AG04450 (cell line): ENCODE measurements at places on chromosomes 6 and 20. TPM values are rescaled to one million over a fixed set of nuclear protein-coding genes. Genes with fewer than 3 reads are reported as not detected.

Gene GPLD1
- polyA plus RNA-seq: 0.04 TPM in 1 of 2 replicates, not detected in the other

Gene GJA10
- not detected in 2 replicates for polyA plus RNA-seq

Gene FOXA2
- polyA plus RNA-seq: not detected in 2 replicates

Gene ADTRP
- polyA plus RNA-seq: 0.33 and 0.48 TPM in 2 replicates

Gene SUMO4
- polyA plus RNA-seq: 0.17 TPM in 1 of 2 replicates, not detected in the other

Gene ACSS1
- 1.1 and 1.2 TPM in 2 replicates for polyA plus RNA-seq

Gene CGA
- polyA plus RNA-seq: 0.19 and 0.26 TPM in 2 replicates

Gene HCRTR2
- polyA plus RNA-seq: not detected in 2 replicates

Gene RAD21L1
- polyA plus RNA-seq: 0.04 and 0.05 TPM in 2 replicates

Gene NRSN1
- not detected in 2 replicates for polyA plus RNA-seq

DNA sequence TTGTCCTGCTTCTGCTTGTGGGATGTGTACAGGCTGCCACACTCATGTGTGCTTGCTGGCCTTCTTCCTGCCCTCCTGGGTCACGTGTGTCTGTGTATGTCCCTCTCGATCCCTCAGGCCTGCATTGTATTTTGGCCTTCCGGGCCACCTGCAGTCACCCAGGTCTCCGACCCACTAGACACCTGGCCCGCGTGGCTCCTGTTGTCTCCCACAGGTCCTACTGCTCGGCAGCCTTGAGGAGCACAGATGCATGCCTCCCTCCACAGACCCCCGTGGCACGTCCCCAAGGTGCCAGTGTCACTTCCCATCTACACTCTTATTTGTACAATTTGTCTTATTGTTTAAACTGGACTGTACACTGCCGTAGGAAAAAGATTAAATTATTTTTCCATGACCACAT lies 43.1 kb downstream of the FOXC1 start:
- DNase-seq: no peak

- DNase-seq: no peak
Observed at GRCh38 chr6:167762259-167762962, 64.3 kb upstream of the AFDN start.

GRCh38 chr6:131761060-131761761 lies 46.6 kb upstream of the ENPP1 start:
- DNase-seq: peak; percentile 43

GRCh38 chr6:132482581-132482980 lies 30.3 kb downstream of the STX7 start:
- DNase-seq: no peak

DNA sequence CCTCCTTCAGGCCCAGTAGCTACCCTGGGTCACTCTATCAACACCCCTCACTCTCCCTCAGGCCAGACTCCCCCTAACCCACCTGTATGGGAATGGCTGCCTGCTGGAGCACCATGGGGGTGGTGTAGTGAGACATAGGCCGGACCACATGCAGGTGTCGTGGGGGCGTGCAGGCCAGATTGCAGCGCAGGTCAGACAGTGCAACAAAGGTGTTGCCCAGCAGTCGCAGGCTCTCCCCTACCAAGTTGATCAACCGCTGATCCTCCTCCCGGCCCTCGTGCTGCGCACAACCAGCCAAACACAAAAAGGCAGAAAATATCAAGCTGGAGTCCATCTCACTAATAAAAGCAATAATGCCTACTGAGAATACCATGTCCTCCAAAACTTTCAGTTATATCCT lies 7.1 kb downstream of the BAG6 start:
- no peak for DNase-seq

GRCh38 chr6:128240024-128240428 lies 280.4 kb downstream of the PTPRK start:
- no peak for DNase-seq

DNA sequence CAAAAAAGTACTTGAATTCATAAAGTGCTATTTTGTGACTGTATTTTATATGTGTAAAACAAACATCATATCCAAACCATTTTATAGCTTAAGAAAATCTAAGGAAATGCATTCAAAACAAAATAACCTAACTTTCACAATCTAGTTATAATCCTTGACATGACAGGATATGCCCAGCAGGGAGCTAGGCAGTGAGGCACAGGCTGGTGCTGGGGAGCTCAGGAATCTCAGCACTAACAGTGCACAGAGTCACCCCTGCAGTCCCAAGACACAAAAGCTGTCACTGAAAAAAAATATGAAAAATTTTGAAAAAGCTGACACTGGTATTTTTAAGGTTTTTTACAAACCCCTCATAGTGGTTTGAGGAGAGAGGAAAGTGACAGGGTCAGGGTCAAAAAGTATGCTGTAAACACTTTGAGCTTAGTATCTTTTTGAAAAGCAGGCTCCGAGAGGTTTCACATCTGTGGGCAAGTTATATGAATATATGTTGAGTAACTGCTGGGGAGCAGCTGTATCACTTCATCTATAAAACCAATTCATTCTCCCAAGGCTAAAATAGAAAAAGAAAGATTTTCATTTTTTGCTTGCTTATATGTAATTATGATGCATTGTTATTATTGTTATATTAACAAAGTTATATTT lies 24.1 kb downstream of the LGSN start:
- DNase-seq: no peak

GRCh38 chr20:50360218-50360672 lies 149.9 kb upstream of the PTPN1 start:
- no peak for DNase-seq

DNA sequence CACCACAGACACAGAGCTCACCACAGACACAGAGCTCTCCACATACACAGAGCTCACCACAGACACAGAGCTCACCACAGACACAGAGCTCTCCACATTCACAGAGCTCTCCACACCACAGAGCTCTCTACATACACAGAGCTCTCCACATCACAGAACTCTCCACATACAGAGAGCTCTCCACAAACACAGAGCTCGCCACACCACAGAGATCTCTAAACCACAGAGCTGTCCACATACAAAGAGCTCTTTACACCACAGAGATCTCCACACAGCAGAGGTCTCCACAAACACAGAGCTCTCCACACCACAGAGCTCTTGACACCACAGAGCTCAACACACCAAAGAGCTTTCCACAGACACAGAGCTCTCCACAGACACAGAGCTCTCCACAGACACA lies 55.8 kb downstream of the ERMARD start:
- no peak for DNase-seq

DNA sequence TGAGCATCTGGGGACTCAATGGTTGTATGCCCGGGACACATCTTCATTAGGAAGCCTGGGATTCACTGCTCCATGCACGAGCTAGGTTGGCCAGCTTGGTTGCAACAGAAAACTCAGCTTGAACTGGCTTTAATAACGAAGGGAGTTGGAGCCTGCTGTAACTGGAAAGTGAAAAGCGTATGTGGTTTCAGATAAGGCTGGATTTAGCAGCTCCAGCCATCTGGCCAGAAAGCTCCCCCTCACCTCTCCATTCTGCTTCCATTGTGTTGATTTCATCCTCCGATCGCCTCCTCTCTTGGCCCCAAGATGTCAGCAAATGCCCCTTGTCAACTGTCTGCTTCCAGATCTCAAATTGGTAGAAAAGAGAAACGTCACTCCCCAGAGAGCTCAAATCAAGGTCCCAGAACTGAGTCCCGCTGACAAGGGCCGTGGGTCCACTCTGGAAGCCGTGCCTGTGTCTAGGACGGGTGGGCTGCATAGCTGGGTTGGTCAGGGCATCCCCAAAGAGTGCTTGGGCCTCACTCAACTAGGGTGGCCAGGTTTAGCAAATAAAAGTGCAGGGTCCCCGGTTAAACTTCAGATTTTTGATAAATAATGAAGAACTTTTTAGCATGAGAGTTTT lies 117.0 kb upstream of the PMEPA1 start:
- no peak for DNase-seq

DNA sequence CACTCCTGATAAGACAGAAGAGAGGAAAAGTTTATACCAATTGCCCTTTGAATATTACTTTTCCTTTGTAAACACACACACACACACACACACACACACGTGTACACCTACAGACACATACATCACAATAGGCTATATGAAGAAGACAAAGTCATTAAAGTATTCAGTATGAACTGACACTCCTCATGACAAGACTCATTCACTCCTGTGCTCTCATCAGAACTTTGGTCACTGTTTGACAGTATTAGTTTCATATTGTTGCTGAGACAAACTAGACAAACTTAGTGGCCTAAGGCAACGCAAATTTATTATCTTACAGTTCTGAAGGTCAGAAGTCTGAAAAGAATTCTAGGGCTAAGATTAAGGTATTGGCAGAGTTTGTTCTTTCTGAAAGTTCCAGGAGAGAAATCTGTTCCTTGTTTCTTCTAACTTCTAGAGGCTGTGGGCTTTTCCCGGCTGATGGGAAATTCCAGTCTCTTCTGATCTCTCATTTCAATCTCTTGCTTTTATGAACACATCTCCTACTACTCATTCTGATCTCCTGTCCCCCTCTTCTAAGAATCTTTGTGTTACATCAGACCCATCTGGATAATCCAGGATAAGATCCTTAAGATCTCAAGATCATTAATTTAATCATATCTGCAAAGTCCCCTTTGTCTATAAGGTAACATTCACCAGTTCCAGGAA lies 171.3 kb downstream of the HACE1 start:
- DNase-seq: no peak

DNA sequence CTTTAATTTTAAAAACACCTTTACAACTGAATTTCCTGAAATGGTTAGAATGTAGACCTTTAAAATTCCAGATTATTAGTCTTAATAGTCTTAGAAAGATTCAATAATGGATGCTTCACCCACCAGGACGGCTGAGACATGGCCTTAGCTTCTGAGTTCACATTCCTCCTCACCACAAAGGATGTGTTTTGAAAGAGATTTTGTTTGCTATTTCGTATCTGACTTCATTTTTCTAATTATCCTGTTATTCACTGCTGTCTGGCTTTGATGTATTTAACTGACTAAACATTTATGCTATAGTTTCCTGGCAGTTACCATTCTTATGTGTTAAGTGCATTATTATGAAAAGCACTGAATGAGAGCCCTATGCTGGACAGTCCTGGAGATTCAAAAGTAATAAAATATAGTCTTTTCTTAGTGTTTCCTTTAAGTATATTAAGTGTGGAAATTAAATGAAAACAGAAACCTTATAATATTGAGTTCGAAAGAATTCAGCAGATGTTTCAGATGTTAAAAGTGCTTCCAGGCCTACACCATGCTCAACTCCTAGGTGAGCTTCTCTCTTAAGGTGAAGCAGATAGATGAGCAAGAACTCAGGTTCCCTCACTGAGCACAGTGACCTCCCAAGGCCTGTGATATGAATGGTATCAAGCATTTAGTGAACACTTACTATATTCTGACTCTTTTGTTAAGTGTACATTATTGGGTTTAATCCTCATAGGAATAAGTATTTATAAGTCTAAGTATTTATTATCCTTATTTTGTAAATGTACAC lies 40.3 kb downstream of the MAP3K4 start:
- peak; percentile 33 for DNase-seq

DNA sequence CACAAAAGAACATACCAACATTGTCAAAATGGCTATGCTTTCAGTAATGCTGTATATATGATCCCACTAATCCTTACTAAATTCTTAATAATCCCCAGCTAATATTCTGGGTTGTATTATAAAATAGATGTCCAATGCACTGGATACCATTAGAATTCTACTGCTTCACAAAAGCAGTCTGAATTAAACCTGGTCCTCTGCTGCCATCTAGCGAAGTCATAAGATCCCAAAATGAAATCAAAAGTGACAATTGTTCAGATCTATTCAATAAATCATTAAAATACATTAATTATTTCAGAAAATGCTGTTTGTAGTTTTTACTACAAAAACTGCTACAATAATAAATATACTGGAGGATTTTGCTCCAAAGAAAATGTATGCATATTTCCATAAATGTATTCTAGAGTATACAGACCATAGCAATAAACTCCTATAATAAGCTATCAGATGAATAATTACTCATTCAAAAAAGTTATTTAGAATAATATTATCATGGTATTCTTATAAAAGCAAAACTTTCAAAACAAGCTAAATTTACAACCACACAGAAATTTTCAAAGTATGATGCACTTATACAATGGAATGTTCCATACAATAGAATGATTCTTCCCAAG lies 92.6 kb downstream of the RNGTT start:
- DNase-seq: peak; percentile 29

GRCh38 chr20:57856658-57857057 lies 146.8 kb upstream of the PMEPA1 start:
- no peak for DNase-seq

DNA sequence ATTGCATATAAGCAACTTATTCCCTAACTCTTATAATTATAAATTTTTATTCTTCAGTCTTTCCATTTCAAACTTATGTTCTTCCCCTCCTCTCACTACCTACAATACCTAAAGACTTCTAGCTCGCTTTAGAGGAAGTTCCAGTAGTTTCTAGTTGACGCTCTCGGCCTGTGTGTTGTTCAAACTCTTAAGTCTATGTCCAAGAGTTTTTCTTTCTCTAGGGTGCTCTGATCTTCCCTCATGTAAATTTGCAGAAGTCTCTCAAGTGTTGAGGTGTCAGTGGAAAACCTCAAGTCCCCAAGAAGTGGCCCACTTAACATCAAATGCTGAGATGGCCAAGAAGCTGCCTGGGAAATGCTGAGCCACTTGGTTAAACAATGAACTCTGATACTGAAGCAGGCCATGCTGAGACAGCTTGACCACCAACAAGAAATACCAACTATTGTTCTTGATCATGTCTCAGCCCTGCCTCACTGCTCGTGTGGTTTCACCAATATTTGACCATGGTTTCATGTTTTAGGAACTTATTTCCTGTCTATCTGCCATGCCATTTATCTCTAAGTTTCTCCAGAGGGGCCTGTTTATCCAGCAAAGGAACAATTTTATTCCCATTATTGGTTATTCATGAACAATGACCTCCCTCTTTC lies 100.9 kb upstream of the TCF21 start:
- no peak for DNase-seq

DNA sequence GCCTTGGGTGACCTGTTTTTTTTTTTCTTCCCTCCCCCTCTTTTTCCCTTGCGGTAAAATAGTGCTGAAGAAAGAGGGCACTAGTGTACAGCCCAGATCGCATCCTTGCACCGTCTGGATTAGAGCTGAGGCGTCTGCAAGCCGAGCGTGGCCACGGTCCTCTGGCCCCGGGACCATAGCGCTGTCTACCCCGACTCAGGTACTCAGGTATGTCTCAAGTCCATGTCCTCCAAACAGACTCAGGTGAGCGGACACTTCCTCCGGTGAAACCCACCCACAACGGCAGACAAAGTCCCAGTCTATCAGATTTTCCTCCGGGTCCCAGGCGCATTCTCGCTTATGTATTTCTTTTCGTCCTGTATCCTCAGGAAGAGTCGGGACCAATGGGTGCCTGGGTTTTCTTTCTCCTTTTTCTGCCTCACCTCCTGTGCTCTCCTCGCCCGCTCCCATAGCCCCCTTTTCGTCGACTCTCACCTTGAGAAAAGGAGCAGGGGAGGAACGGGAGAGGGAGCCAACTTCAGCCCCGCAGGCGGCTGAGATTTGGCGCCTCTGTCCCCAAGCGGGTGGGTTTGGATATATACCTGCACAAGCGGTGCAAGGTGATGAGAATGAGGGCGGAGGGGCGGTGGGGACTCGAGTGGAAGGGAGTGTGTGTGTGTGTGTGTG lies 1.1 kb upstream of the GRM1 start:
- DNase-seq: no peak

GRCh38 chr6:16964553-16965499 lies 137.0 kb upstream of the STMND1 start:
- peak; percentile 29 for DNase-seq

GRCh38 chr6:80214436-80215022 lies 108.1 kb downstream of the BCKDHB start:
- peak; percentile 13 for DNase-seq
